ENCODE measurements at places on chromosomes 3 and 15. TPM values are rescaled to one million over a fixed set of nuclear protein-coding genes. Genes with fewer than 3 reads are reported as not detected.

MINAR1 gene
- total RNA-seq, result 0.67 TPM

DNA sequence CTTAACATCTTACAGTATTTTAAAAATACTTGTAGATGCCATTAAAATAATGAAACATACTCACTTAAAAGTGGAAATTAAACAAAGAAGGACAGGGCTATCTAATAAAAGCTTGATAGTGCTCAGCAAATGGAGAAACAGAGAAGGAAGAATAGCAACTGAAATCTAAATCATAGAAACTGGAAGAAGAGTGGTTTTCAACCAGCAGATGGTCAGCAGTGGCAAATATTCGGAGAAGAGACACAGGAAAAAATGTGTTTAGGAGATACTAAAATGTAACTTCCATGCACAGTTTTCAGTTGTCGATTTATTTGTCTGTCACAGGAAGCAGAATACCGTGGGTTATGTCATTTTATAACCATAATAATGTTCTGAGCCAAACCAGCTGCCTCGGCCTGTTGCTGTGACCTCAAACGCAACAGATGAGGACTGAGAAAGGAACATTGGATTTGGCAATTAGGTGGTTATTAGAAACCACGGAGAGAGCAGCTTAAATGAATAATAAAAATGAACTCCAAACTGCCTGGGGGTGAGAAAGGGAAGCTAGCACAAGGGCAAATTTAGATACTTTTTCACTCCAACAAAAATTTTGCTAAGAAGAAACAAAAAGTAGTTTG lies 246.6 kb upstream of the KCNMB2 start:
- no peak for DNase-seq

DNA sequence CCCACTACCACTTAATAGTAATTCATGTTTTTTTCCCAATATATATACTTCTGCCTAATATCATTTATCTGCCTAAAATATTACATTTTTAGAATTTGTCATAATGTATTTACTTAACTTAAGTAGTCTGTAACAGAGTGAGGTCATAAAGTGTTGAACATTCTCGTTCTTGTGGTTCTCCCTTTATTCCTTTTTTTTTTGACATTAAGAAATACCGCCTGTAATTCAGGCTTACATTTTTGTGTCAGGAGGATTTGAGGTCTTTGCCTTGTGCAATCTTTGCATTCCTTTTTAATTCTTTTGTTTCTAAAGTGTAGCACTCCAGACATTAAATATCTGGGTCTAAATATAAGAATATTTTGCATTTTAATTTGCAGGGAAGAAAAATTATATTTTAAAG lies 315.4 kb downstream of the PTPRG start:
- no peak for DNase-seq

GRCh38 chr3:147397155-147397874 lies 9.0 kb downstream of the ZIC4 start:
- no peak for DNase-seq

DNA sequence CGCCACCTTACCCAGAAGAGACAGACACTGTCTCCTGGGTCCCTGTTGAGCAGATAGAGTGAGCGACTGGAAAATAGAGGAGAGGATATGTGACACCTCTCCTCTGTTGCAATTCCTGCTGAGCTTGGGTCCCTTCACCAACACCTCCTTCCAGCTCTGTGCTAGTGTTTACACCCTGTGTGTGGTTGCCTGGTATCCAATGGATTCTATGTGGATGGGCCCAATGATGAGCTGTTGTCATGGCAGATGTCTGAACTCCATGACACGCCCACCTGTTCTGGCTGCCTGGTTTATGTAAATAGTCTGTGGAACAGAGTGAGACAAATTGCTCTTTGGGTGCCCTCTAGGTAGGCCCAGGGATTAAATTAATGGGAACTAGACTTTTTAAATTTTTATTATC lies 23.7 kb downstream of the RBM5 start:
- no peak for DNase-seq

- DNase-seq, result no peak
These were observed 65.4 kb downstream of the SSR3 start for GRCh38 chr3:156489462-156489911.

- no peak for DNase-seq
These were observed 186.4 kb upstream of the NANOGP8 start for GRCh38 chr15:35271371-35272043.

RTP1 gene
- total RNA-seq, result 3.0 TPM

- DNase-seq, result no peak
These were observed 6.9 kb upstream of the PSMA4 start for GRCh38 chr15:78533331-78533730.

GP5 gene
- 0.13 TPM for total RNA-seq

Measured in H1 (cell line).